ENCODE measurements at places on chromosomes 12 and 14.

DNA sequence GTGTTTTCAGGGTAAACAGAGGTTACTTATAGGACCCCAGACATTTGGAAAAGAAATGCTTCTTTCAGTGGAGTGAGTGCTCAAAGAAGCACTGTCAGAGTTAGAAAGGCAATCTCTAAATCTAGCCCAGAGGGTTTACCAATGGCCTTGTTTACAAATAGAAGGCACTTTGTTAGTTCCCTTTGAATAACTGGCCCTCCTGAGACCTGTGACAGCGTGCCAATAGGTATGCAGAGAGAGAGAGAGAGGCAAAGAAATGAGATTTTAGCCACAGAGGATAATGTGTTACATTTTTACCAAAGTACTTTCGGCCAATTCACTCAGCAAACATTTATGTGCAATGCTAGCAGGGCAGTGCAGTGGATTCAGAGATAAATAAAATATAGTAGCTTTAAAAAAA is 41.9 kb downstream of the TPH2 start:
- no peak for DNase-seq

DNA sequence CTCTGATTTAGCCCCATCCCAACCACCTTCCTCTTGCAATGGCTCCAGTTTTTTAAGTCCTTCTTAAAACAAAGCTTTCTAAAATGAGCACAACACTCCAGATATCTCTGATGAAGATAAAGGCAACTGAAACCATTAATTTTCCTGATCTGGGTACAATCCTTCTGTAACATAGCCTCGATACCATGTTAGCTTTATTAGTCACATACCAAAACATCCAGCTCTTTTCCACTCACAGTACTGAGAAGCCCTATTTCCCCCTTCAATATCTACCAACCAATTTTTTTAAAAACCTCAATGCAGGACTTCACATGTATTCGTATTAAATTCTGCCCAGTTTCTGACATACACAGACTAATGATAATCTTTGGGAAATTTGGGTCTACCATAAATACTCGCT is 105.9 kb downstream of the MED13L start:
- DNase-seq: no peak

- DNase-seq: no peak
Measured at GRCh38 chr12:124032265-124032886, 59.4 kb downstream of the ZNF664 start.

DNA sequence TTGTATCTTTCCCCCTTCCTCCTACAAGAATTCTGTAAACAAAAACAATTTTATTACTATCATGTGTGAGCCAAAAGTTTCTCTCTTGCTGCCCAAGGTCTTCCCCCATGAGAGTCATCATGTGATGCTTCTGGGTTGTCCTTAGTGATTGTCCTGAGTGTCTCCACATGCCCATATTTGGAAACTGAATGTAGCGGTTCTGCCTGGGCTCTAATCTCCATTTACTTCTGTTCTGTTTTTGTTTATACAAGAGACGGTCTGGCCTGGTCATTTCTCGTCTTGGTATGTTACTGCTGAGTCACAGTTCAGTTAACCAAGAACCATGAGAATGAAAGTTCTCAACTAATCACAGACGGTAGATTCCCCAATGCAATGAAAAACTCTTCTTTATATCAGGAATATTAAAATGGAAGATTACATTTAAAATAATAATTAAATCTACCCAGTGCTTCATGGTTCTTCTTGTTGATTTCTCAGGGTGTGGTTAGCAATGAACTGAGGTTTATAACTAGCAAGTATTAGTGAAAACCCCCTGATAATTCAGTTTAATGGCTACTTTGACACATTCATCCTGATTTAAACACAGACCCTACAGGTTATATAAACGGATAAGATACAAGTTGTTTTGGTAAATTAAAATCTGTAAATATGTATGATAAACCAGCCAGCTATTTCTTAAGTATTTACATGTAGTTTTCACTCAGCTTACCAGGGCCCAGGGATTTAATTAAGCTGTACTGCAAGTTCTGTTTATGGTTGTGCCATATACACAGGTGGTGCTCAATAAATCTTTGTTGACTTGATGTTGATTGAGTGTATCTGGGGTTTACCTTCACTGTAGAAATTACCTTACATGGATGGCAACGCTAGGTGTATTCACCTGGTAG is 81.1 kb downstream of the PELI2 start:
- no peak for DNase-seq

DNA sequence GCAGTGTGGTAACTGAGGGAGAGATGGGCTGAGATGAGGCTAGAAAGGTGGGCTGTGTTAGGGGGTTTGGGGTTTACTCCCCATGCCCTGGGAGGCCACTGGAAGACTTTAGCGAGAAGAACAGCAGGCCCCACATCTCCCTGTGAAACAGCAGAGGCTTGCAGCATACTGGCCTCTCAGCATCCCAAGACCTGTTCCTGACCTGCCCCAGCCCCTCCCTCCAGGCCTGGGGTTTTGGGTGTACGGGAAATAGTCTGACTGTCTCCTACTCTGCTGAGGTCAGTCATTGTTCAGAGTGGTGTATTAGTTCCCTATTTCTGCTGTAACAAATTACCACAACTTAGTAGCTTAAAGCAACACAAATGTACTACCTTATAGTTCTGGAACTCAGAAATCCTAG is 103.5 kb upstream of the HIF1A start:
- DNase-seq: no peak

GRCh38 chr14:88005978-88006851 is 1.3 kb downstream of the GPR65 start:
- no peak for DNase-seq

DNA sequence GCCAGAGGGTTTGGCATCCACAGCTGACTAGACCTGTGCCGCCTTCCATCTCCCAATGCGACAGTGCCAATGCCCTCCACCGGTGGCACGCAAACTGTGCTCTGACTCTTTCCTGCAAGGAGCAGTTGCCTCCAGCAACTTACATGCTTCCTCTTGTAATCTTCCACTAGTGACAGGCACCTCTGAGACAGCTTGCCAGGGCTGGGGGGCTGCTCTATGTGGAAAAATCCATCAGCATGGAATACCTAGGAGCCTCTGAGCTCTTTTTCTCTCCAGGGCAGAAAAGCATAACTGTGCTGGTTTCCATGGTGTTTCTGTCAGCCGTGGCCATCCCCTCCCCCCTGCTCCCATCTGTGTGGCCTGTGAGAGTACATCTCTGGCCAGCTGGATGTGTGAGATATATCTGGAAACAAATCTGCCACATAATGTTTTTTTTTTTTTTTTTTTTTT is 110.6 kb downstream of the MYRFL start:
- no peak for DNase-seq

Data from right cardiac atrium (tissue), 5 donors.